ENCODE measurements at places on chromosomes 2 and 18.

- no peak for DNase-seq
These were observed 27.8 kb downstream of the RTP5 start for GRCh38 chr2:241897231-241897916.

GRCh38 chr2:3291750-3292149 is 85.9 kb downstream of the EIPR1 start:
- no peak for DNase-seq

- no peak for DNase-seq
These were observed 7.5 kb downstream of the C2orf49 start for GRCh38 chr2:105344704-105345345.

GRCh38 chr2:225378984-225379383 is 20.5 kb upstream of the NYAP2 start:
- DNase-seq: no peak

- no peak for DNase-seq
These were observed 1238.0 kb upstream of the NRXN1 start for GRCh38 chr2:52269696-52270485.

GRCh38 chr2:21418456-21418855 is 294.7 kb downstream of the TDRD15 start:
- no peak for DNase-seq

DNA sequence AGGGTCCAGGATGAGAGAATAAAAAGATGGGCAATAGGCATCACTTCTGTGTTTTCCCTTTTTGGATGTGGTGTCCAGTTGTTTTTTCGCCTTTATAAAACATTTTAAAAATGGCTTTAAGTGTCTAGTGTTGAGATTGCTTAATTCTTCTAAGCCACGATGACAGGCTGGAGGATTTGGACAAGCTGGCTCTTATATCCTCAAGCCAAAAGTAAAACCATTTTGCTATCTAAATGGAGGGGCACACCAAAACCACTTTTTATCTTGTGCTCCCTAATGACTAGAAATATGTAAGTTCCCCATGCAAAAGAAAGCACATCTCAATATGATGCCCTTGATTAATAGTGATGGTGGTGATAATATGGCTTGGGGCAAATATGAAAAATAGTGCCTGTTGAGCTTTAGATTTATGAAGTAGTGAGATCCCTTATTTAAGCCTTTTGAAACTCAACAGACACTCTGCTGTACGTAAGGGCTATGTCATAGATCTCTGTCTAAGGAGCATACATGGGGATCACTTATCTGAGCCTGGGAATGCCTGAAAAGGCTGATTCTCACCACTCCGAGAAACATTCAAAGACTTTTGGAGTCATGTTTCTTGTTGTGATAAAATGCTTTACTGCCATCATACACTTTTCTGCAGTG is 185.5 kb downstream of the KCNS3 start:
- no peak for DNase-seq

DNA sequence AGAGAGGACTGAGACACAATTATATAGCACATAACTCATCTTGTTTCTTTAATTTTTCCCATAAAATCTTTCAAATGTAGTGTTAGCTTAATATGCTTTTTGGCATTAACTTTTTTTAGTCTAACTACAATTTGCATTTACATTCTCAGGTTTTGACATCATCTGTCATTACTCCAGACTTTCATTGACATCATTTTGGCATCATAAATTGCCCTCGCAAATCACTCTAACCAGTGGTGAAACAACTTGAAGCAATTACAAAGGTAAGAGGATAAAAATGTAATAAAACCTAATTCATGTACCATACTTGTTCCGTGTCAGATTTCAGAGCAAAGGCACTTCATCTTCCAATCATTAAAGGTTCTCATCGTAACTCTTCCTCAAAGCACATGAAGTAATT is 41.4 kb downstream of the RFX8 start:
- no peak for DNase-seq

GRCh38 chr2:239689410-239689809 is 288.6 kb upstream of the HDAC4 start:
- no peak for DNase-seq

- DNase-seq: no peak
These were observed 39.7 kb downstream of the RFX8 start for GRCh38 chr2:101435001-101435862.

DNA sequence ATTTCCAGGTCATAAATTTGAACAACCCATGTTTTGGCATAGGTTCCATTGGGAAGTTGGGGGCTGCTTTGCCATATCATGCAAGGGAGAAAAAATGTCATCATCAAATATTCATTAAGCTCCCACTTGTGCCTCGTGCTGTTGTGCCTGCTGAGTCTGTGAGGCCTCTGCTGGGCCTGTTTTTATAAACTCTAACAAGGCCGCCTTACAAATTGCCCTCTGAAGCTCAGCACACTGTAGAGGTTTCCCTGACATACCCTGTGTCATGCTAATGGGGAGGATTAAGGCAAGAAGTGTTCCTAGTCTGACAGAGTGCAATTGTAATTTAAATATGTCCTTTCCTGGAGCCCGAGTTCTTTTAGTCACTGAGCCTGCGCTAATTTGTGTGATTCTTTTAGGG is 17.6 kb downstream of the OSBPL6 start:
- no peak for DNase-seq

DNA sequence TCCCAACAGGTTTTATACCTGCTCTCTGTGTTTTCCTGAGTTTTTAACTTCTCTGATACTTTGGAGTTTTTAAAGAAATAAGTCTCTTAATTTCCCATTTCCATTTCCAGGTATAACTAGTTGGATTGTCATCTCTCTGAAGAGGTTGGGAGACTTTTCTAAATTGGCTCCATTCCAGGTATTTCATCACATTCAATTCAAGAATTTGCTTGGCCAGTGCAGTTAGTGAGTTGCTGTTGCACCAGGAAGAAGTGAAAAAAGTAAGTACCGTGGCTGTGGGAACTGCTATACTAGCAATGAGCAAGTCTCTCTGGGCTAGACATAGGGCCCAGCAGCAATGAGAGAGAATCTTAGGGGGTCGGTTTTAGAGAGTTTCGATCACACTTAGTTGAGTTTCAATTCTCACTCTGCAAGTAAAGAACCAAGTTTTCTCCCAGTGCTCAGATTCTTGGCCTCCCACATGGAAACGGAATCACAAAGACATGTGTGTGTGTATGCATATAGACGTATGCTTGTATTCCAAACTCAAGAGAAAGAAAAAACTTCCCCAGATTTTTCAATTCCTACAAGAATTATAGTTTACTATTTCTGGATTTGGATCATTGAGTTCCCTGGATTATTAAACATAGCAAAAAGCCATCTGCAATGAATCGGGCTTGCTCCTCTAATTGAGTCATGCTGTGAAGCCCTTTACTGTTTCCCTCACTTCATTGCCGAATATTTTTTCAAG is 894.4 kb downstream of the BCL11A start:
- DNase-seq: no peak

DNA sequence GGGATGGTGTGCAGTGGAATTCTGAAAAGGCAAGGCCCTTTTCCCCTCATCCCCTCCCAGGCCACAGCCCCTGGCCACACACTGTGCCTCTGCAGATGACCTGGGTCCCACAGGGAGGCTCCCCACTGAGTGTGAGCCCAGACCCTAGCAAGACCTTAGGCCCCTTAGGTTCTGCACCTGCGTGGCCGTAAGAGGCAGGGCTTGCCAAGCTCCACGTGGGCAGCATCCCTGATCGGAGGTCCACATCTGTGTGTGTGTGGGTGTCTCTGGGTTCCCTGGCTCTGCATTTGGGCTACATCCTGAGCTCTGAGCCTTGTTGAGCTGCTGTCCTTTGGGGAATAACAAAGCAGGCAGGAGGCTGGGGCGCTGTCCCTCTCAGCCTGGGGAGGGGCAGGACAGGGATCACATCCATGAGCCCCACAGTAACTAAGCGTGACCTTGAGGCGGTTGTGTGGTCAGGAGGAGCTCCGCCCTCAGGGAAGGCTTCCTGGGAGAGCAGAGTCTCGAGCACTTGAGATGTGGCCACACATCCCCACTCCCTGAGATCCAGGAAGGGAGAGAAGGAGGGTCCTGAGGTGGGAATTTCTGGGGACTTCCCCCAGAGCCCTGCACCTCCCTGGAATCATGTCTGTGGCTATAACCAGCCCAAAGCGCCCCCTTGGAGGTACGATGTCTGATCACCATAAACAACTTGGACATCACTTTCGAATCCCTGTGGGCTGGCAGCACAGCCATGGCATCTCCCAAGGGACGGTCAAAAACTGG is 84.8 kb downstream of the STPG4 start:
- DNase-seq: no peak

DNA sequence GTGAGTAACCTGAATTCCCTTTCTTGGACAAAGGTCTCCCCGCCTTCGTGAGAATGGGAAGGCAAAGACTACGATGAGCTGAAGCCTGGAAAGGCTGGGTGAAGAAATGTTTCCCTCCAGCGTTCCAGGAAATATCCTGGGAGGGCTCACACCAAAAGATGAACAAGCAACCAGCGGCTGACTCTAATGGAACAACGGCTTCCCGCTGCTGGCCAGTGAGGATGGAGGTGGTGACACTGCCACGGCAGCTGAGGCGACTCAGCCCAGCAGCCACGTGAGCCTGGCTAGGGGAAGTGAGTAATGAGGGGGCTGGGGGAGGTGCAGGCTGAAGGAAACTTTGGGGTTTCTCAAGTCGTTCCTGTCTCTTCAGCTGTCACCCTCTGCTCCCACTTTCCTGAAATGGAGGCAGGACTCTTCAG is 105.0 kb upstream of the SMAD7 start:
- DNase-seq: peak; percentile 67

DNA sequence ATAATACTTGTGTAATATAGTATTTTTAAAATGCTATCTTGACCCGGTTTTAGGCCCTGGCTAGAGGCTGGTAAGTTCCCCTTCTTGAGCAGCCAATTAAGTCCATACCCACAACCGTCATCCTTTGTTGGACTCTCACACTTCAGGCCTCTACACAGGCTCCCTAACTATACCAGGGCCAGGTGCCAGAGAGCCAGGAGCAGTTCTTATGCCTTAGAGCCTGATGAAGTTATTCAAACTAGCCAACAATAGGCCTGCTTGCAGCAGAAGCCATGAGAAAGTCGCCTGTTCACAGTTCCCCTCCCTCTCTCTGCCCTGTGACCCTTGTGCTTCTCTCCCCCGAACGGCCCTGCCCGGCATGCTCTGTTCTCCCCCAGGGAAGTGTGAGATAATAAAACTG is 454.2 kb upstream of the KLHL29 start:
- DNase-seq: no peak

DNA sequence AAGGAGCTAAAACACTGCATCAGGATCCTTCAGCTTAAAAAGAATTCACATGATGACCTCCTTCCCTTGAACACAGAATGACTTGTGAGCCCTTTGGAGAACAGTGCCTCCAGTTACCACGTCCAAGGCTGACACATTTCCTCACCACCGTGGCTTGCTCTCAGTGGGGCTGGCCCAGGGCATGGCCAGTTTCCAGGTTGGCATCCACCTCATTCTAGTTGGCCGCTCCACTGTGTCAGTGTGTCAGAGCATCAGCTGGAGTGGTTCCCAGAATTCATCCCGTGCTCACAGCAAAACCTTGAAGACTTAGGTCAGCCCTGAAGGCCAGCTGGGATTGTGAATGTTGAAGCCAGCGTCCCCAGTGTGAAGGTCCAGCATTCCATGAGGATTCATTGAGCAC is 158.5 kb downstream of the INSIG2 start:
- no peak for DNase-seq

- no peak for DNase-seq
These were observed 4.8 kb downstream of the ITGA4 start for GRCh38 chr2:181462033-181462432.

- DNase-seq: no peak
These were observed 60.7 kb upstream of the ARHGAP28 start for GRCh38 chr18:6668836-6669235.

DNA sequence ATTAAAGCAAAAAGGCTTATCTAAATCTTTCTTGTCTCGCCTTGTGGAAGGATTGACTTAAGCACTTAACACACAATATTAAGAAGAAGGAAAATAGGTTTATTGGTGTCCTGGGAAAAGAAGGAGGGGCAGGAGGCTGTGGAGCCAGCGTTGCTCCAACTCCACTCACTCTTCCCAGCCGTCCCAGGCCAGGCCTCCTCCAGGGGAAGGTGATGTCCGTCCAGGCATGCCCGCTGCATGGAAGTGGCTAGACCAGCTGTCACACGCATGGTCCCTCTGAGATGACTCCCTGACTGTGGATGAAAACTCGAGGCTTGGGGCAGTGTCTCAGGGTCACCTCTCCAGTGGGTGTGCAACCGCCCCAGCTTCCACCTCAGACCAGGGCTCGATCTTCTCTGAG is 281.1 kb downstream of the GALR1 start:
- no peak for DNase-seq

DNA sequence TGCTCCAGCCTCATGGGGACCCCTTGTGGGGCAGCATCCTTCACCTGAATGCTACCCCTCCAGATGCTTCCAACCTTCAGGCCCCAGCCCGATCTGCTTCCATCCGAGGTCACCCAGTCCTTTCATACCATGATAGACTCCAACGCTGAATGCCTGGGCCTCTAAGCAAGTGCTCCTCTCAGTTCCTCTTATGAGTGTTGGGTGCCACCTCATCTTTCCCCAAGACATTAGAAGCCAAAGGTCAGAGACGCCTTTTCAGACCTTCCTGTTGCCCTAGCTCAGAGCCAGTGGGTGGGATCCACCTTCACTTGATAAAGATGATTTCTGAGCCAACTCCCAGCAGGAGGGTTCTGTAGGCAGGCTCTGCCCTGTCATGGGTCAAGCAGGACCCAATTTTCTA is 174.5 kb upstream of the MGAT5 start:
- DNase-seq: no peak

GRCh38 chr2:231300722-231301076 is 94.8 kb upstream of the B3GNT7 start:
- no peak for DNase-seq

- DNase-seq: no peak
These were observed 23.2 kb downstream of the LAMA1 start for GRCh38 chr18:7094427-7094826.

DNA sequence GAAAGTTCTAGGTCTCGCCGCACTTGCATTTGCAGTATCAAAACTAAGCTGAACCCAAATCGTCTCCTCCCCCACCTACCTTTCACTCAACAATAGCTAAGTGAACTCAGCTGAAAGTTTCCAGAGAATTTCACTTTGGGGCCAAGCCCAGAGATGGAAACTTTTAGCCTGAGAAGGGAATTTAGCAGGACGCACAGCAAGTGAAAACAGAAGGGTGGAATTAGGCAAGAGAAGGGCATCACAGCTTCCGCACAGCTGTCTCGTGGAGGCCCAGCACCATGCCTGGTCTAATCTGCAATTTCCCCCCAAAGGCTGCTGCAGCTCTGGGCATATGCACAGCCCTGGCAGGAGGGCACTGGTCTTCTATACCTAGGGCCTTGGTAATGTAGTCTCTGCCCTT is 262.0 kb downstream of the TNS1 start:
- DNase-seq: no peak

DNA sequence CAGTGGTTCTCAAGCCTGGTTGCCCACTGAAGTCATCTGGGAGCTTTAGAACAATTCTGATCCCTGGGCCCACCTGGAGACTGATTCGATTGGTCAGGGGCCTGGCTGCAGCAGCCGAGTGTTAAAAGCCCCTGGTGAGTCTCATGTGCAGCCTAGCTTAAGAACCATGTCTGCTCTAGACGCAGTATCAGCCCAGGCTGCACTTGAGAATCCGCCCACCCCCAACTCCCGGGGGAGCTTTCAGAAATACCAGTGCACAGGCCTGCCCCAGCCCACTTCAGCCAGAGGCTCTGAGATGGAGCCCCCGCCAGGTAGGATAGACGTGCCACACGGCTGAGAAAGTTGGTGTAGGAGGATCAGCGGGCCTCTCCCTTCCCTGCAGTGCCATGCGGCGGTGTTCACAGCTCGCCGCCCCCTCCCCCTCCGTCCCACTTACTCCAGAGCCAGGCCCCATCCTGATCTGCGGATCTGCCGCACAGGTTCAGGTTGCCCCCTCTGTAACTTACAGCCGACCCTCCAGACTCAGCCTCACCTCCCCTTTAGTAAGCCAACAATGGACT is 209.0 kb upstream of the RAB12 start:
- no peak for DNase-seq

- DNase-seq: peak; percentile 83
These were observed at the start of gene ANXA4 for GRCh38 chr2:69741575-69742321. TSS of gene ANXA4 (plus strand) at chr2:69742134. CDS start at chr2:69781566, 39,432 bp downstream.
